Amygdala (tissue), 56 donors: ENCODE measurements at places on chromosomes 16 and 17.

GRCh38 chr16:24807301-24807700 is 38.5 kb upstream of the SLC5A11 start:
- no peak for DNase-seq

DNA sequence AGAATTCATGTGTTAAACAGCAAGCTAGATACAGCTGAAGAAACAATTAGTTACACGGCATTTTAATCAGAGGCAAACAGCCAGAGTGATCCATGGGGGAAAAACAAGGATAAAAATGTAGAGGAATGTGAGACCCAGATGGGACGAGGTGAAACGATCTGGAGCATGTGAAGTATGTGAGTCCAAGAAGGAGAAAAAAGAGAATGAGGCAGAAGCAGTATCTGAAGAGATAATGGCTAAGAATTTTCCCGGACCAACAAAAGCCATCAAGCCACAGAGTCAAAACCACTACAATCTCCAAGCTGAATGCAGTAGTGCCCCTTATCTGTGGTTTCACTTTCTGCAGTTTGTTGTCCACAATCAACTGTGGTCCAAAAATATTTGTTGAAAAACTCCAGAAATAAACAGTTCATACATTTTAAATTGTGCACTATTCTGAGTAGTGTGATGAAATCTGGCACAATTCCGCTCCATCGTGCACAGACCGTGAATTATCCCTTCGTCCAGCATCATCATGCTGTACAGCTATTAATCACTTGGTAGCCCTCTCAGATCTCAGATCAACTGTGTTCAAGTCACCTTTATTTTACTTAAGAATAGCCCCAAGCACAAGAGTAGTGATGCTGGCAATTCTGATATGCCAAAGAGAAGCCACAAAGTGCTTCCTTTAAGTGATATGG is 18.8 kb downstream of the MYH10 start:
- no peak for DNase-seq

- no peak for DNase-seq
These were observed 6.5 kb downstream of the KRT14 start for GRCh38 chr17:41580244-41580575.

DNA sequence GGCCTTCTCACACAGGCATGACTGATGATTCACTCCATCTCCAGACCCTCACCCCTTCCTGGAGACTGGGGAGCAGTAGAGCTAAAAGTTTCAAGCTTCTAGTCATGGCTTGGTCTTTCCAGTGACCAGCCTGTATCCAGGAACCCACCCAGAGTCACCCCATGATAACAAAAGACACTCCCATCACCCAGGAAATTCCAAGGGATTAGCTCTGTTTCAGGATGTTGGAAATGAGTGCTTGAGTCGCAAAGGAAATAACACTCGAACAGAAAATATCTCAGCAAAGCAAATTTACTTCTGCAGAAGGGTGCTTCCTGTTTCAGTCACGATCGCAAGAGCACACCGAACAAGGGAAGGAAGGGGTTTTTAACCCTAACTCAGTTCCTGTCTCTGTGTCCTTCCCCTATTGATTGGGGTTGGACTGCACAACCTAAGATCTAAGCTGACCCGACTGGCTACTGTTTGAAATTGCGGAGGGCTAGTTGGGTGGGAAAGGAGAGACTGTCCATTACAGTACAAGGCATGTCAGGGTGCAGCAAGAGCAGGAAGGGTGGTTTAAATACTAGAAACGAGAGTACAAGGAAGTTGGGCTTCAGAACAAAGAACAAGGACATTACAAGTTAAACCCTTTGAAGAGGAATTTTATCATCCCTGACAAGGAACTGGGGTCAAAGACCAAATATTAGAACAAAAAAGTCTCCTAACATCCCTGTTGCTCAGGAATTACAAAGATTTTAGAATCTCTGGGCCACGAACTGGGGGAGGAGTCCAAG is 224.4 kb upstream of the CACNG5 start:
- DNase-seq, result no peak

DNA sequence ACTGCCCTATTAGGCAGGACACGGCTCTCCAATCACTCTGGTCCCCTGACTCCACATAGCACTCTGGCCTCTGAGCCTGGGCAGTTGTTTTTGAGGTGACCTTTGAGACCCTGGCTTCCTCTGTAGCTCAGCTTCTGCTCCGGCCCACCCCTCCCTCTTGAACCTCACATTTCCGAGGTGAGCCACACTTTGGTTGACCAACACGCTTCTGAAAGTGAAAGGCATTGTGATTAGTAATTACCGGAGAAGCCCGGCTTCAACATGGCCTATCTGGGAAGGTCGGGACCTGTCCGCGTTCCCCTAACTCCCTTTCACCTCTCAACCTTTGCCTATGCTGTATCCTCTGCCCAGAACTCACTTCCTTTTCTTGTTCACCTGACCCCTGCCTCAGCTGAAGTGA is 10.3 kb upstream of the ITGAX start:
- DNase-seq, result no peak

- peak; percentile 89 for DNase-seq
These were observed at the start of gene SETD6 for GRCh38 chr16:58515125-58515870. Gene SETD6 (plus strand): TSS chr16:58515517. CDS start chr16:58515538, 21 bp downstream.

DNA sequence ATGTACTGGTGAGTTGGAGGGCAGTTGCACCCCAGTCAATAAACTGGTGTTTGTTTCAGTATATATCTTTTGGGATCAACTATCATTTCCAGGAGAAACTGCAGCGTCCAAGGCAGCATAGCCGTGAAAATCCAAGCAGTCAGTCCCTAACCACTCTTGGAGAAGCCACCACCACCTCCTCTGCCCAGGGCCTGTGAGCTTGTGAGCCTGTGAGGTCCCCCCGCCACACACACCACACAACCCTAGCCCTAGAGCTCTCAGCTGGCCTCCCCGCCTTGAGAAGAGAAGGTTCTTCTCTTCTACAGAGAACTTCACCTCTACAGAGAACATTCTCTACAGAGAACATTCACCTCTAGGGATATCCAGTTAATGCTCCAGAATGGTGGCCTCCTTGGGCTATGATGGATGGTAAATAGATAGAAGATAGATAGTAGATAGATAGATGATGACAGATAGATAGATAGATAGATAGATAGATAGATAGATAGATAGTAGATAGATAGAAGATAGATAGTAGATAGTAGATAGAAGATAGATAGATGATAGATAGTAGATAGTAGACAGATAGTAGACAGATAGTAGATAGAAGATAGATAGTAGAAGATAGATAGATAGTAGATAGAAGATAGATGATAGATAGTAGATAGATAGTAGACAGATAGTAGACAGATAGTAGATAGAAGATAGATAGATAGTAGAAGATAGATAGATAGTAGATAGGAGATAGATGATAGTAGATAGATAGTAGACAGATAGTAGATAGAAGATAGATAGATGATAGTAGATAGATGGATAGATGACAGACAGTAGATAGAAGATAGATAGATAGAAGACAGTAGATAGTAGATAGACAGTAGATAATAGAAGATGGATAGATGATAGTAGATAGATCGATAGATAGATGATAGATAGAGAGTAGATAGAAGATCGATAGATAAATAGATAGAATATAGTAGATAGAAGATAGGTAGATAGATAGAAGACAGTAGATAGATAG is 13.7 kb downstream of the ALOX15B start:
- DNase-seq, result no peak

DNA sequence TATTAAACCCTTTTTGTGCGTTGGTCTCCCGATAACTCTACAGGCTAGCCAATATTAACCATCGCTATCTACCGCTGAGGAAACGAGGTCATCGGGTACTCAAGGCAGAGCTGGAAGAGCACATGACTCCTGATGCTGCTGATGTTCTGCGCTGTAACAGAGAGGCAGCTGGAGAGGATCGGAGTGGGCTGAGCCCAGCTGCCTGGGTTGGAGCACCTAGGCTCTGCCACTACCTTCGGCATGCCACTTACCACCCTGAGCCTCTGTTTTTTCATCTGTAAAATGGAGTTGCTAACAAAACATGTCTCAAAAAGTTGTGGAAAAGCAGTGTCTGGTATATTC is 432 bp upstream of the SLC46A1 start:
- DNase-seq, result no peak

DNA sequence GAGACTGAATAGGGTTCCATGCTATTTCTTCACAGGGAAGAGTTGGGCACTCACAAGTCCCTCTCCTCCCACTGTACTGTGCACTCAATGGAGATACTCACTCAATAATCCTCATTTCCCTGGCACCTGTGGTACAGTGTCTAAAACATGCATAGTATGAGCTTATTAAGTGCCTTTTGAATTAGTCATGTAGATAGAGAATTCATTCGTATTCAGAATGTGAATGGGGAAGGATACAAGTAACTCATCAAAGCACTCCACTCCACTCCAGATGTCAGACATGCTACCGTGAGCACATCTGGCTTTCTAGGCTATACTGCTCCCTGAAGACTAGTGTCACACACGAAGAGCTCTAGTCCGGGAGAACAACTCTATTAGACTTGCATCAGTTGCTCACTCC is 6.3 kb downstream of the C17orf75 start:
- DNase-seq, result no peak

DNA sequence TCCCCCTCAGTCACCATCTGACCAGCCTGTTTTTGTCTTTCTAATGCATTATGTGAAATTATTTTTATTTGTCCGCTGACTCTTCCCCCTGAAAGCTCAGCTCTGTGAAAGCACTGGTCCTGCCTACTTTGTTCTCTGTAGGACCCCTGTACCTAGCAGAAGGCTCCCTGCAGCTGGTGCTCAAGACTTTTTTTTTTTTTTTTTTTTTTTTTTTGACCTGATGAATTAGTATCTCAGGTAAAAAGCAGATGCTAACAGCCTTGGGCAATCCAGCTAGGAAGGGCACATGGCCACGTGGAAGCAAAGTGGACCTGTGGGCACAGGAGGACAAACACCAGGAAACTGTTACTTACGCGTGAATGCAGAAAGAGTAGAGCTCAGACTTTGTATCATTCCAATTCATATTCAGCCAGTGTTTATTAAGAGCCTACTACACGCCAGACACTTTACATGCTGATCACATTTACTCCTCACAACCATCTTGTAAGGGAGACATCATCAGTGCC is 629 bp upstream of the UNC119 start:
- DNase-seq, result no peak

GRCh38 chr16:1557576-1557975 is 24.1 kb downstream of the TMEM204 start:
- DNase-seq, result no peak

DNA sequence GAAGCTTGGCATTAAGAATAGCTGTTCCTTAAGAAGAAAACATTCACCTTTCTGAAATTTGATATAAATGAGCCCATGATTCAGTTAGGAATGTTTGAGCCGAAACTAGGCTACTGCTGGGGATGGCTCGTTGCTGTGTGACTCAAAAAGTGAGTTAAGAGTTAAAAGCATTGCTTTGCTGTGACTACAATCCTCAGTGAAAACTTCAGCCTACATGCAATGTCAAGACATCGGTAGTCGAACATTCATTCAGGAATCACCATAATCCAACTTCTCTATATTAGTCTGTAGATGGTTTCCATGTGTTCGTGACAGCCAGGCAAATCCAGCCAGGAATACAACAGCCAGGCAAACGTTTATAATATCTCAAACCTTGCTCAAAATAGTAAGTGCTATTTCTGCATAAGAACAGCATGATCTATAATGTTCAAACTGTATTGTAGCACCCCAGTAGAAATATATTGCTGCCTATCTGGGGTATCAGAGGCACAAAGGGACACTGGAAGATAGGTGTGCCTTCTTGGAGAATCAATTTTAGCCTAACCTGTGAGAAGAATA is 1225.1 kb downstream of the CDH8 start:
- DNase-seq, result no peak

DNA sequence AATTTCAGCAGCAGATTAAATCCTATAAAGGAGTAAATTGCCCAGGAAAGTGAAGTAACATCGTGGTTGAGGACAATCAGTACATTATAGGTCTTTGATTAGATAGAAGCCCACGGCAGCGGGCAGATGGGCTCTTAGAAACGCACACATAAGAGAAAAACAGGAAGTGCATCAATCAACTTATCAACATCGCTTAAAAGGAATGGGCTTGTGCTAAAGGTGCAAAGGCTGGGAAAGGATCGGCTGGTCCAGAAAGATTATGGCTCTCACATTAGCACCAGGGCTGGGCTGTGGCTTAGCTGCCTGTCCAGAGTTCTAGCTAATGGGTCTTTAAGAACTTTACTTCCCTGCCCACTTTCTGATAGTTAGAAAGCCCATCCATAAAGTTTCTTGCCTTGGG is 292.0 kb upstream of the TNRC6C start:
- DNase-seq, result no peak

DNA sequence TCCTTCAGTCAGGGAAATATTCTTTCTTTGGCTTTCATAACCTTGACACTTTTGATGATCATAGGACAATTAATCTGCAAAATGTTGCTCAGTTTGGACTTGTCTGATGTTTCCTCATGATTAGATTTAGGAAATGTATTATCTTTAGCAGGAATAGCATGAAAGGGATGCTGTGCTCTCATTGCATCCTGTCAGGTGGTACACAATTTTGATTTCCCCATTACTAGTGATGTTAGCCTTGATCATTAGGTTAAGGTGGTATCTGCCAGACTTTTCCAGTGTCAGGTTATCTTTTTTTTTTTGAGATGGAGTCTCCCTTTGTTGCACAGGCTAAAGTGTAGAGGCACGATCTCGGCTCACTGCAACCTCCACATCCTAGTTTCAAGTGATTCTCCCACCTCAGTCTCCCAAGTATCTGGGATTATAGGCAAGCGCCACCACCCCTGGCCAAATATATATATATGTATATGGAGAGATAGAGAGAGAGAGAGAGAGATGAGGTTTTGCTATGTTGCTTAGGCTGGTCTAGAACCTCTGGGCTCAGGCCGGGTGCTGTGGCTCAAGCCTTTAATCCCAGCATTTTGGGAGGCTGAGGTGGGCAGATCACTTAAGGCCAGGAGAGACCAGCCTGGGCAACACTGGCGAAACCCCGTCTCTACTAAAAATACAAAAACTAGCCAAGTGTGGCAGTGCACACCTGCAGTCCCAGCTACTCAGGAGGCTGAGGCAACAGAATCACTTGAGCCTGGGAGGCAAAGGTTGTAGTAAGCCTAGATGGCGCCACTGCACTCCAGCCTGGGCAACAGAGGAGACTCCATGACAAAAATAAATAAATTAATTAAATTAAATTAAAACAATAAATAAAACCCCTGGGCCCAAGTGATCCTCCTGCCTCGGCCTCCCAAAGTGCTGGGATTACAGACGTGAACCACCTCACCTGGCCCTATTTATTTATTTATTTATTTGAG is 15.8 kb upstream of the CAVIN1 start:
- no peak for DNase-seq

- DNase-seq, result peak; percentile 76
These were observed 126.0 kb upstream of the SDK2 start for GRCh38 chr17:73770115-73770848.
